ENCODE measurements at places on chromosomes 5 and 9.

GRCh38 chr5:98742396-98743073 is 30.9 kb upstream of the RGMB start:
- DNase-seq, result no peak

- no peak for DNase-seq
Observed at GRCh38 chr5:113227798-113228197, 207.0 kb downstream of the TSSK1B start.

GRCh38 chr9:123871781-123872180 is 58.1 kb downstream of the DENND1A start:
- DNase-seq, result no peak

- no peak for DNase-seq
Observed at GRCh38 chr5:1026700-1027621, 18.4 kb downstream of the NKD2 start.

GRCh38 chr5:86869268-86869667 is 251.5 kb downstream of the COX7C start:
- DNase-seq, result no peak

- no peak for DNase-seq
Observed at GRCh38 chr5:52783226-52783959, 4.3 kb upstream of the ITGA1 start.

GRCh38 chr5:167694325-167695147 is 596.9 kb upstream of the WWC1 start:
- no peak for DNase-seq

- no peak for DNase-seq
Observed at GRCh38 chr5:123033157-123033671, 3.3 kb downstream of the PPIC start.

- no peak for DNase-seq
Observed at GRCh38 chr9:27329291-27329690, 32.3 kb upstream of the EQTN start.

GRCh38 chr9:38207247-38207778 is 138.3 kb upstream of the SHB start:
- DNase-seq, result no peak

- DNase-seq, result no peak
Observed at GRCh38 chr5:175707751-175708375, 50.0 kb downstream of the HRH2 start.

GRCh38 chr5:73663860-73664240 is 37.9 kb downstream of the ARHGEF28 start:
- DNase-seq, result no peak

DNA sequence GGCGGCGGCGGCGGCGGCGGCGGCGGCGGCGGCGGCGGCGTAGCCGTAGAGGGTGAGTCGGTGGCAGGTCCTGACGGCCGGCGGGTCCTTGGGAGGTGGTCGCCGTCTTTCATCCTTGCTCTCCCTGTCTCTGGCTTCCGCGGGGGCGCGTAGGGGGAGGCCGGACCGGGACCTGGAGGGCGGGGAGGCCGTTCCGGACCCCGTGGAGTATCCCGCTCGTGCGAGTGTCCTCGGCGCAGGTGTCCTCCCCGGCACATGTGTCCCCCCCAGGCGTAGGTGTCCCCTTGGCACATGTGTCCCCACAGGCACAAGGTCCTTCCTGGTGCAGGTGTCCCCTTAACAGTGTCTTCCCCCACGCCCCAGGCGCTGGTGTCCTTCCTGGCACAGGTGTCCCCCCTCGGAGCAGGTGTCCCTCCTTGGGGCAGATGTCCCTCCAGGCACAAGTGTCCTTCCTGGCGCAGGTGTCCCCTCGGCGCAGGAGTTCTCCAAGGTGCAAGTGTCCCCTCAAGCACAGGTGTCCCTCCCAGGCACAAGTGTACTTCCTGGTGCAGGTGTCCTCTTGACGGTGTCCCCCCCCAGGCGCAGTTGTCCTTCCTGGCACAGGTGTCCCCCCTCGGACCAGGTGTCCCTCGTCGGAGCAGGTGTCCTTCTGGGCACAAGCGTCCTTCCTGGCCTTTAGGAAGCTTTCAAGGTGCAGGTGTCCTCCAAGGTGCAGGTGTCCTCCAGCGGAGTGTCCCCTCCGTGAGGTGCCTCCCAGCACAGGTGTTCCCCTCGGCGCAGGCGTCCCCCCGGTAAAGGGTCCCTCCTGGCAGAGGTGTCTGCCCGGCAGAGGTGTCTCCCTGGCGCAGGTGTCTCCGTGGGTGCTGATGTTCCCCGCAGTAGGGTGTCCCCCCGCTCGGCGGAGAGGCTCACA is 519 bp downstream of the EXOC3 start:
- DNase-seq, result no peak

- peak; percentile 9 for DNase-seq
Observed at GRCh38 chr5:179732918-179733771, 523 bp downstream of the MAML1 start.

GRCh38 chr5:130893006-130893405 is 272.1 kb downstream of the HINT1 start:
- DNase-seq, result no peak

GRCh38 chr9:137435381-137435891 is 5.7 kb downstream of the ENTPD8 start:
- DNase-seq, result no peak

DNA sequence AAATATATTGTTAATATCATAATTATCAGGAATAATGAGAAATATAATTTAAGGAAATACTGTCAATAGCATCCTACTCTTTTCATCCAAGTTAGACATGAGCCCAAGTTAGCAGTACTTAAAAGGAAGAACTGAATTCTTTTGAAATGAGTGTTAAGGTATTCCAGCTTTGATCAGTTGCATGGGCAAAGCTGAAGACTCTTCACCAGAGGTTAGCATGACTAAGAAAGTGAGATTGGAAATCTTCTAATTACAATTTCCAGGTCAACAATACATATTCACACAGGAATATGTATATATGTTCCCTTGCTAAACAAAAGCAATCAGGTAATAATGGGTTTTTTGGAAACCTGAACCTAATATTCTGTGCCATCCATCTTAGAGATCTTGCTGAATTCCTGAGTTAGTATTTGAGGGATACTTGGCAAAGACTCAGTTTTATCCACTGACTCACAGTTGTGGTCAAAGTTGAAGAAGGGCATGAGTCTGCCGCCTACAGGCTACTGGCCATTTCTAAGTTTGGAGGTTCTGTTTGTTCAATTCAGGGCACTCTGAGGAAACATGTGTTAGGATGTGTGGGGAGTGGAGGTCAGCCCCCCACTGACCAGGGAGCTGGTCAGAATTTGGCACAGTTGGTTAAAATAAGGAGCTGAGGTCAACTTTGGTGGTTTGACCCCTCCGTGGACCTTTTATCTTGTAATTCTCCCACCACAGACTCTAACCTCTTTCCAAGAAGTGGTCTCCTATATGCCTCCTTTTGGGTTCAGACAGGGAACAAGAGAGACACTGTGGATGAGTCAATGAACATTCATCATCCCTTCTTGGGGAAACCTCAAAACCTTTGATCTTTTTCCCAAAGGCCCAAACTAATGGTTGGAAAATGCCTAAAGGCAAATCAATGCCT is 118.3 kb downstream of the PIK3R1 start:
- DNase-seq, result no peak

- DNase-seq, result no peak
Observed at GRCh38 chr9:21991072-21991959, 2.9 kb downstream of the CDKN2A start.

Data from stimulated activated CD4-positive, alpha-beta T cell treated with anti-CD3 and anti-CD28 coated beads, Interleukin-2, amount 100 ng/mL, for 4 hours (primary cell).